ENCODE measurements at places on chromosomes 12 and 14.

DNA sequence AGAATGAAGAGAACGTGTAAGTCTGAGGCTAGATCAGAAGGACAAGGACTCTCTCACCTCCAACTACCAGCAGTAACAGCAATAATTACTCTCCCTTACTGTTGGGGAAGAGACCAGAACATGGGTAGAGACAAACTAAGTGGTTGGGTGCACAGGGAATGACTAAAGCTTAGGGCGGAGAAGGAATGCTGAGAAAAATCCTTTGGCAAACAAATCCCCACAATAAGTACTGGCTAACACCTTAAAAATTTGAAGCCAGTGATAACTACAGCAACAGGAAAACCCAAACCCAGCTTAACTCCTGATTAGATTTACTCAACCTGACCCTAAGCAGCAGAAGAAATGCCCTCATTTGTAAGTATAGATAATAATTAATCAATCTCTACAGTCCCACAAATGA, 759.0 kb downstream of the AACS start:
- DNase-seq = no peak

DNA sequence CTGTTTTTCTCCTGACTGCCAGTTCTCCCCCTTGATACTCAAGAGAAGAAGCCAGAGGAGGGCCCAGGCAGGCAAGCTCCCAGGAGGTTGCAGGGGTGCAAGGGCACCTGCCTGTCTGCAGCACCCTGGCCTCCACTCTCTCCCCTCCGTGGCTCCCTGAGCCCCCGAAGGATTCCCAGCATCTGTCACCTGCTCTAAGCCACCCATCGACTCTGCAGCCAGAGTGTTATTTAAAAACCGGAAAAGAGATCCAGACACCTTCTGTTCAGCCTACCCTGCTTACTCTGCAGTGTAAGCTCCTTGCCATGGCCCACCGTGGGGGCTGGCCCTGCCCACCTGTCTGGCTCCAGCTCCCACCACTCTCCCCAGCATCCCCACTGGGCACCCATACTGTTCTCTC, 121.4 kb downstream of the KSR2 start:
- no peak for DNase-seq

DNA sequence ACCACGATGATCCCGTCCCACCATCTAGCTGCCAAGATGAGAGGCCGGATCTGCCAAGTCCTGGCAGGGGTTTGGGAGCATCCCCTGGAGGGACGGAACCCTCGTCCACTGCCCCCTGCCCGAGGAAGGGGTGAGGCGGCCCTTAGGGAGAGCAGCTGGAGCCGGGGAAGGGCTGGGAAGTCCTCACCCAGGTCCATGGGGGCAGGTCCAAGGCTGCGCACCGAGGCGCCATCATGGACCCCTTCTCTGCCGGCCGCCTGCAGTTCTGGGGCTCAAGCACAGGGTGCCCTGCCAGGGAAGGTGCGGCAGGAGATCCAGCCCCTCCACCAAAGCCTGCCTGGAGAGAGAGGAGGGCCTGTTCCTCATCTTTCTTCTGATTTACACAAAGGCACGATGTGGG, 17.6 kb upstream of the FBRSL1 start:
- DNase-seq = no peak

DNA sequence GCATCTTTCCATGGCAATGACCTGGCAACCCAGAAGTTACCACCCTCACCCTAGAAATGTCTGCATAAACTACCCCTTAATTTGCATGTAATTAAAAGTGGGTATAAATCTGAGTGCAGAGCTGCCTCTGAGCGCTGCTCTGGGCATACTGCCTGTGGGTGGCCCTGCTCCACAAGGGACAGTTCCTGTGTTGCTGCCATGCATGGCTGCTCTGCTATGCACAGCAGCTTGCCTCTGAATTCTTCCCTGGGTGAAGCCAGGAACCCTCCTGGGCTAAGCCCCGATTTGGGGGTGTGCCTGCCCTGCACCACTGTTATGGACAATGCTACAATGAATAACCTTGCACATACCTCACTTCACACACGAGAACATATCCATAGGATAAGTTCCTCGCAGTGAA, 35.7 kb upstream of the GPR132 start:
- DNase-seq = no peak

- no peak for DNase-seq
These were observed 16.3 kb upstream of the RNF34 start for GRCh38 chr12:121383601-121384021.
